Glutamatergic neuron (in vitro differentiated cells): ENCODE measurements at places on chromosomes 5 and 9. TPM values are rescaled to one million over a fixed set of nuclear protein-coding genes. Genes with fewer than 3 reads are reported as not detected.

DNA sequence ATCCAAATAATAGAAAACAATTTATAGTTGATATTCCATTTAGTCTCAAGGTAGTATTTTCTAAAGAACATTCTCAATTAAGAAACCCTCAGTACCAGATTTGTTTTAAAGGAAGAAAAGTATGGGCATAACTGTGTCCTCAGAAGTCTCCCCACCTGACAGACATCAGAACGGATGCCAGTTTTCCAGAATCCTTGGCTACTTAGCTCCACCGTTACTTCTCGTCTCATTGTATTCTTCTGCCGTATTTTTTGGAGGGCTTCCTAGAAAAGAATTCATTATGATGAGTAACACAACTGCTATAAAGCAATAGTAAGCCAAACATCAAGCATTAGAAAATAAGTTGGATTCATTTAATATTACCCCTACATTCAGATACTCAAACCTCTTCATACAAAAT lies 67.8 kb downstream of the DROSHA start:
- no peak overlapping the region for H3K4me3 ChIP-seq
- H3K4me1 ChIP-seq, result peaks cover 2% of the 10 kb centered on the region
- H3K27me3 ChIP-seq, result no peaks in the 10 kb centered on the region
- peaks cover 23% of the 10 kb centered on the region for H3K36me3 ChIP-seq
- no peak overlapping the region for H3K27ac ChIP-seq
- no peak for DNase-seq

- no peak overlapping the region for H3K4me3 ChIP-seq
- H3K27ac ChIP-seq, result no peak overlapping the region
- H3K27me3 ChIP-seq, result no peaks in the 10 kb centered on the region
- H3K36me3 ChIP-seq, result no peaks in the 10 kb centered on the region
- no peak for DNase-seq
Measured at GRCh38 chr5:13427827-13428557, 516.5 kb downstream of the DNAH5 start.

The TOR4A gene
- 1.5 TPM for total RNA-seq

GRCh38 chr9:110025551-110026170 lies 182.3 kb downstream of the C9orf152 start:
- no peaks in the 10 kb centered on the region for H3K36me3 ChIP-seq
- no peak overlapping the region for H3K27ac ChIP-seq
- no peak overlapping the region for H3K4me3 ChIP-seq
